AG04449 (cell line): ENCODE measurements at places on chromosomes 11 and 22.

GRCh38 chr11:57566905-57567514 lies 462 bp downstream of the UBE2L6 start:
- no peak for DNase-seq

DNA sequence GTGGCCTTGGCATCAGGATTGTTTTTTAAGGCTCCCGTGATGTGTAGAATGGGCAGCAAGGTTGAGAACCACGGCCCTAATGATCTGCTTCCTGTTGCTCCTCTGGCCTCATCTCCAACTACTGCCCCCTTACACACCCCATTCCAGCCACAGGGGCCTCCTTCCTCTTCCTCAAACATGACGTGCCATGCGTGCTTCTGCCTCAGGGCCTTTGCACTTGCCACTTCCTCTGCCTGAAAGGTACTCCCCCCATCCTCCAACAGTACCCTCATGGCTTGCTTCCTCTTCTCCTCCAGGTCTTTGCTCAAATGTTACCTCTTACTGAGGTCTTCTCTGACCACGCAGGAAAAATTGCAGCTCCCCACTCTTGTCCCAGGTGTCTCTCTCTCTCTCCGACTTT lies 93.9 kb upstream of the CSNK2A3 start:
- no peak for DNase-seq

- DNase-seq: no peak
Measured at GRCh38 chr11:83785942-83786341, 499.8 kb upstream of the CCDC90B start.

DNA sequence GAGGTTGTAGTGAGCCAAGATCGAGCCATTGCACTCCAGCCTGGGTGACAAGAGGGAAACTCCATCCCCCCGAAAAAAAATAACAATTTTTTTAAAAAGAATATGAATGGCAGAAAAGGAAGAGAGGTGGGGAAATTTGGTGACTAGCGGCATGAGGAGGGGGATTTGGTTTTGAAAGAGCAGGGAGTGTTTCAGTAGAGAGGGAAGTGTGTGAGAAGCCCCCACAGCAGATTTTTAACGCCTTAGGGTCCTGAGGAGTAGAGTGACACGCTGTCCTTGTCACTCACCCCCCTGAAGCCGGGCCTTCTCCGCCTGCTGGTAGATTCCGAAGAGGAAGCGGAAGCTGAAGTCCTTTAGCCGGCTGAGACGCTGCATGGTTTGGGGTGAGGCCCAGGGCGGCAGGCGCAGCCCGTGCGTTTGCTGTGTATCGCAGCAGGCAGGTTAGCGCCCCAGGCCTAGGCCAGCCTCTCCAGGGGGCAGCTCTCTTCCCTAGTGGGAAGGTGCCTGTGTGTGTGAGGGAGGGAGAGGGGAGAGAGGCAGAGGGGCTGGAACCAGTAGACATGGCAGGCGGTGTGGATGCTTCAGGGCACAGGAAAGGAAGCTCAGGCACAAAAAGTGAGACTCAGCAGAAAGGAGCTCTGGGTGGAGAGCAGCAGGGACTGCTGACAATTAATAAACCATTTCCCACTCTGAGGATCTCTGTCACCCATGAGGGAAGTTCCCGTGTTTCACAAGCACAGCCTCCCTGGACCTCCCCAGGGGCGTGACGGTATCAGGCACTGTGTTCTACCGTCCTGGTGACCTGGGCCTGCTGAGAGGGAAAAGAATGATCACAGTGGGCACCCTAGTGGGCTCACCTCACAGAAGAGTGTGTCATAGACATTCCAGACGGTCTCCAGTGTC lies 3.9 kb downstream of the ACP2 start:
- DNase-seq: no peak

- DNase-seq: no peak
Measured at GRCh38 chr11:108662700-108663099, 2.2 kb upstream of the DDX10 start.

GRCh38 chr11:12397931-12398334 lies 20.6 kb downstream of the PARVA start:
- DNase-seq: peak; percentile 92

DNA sequence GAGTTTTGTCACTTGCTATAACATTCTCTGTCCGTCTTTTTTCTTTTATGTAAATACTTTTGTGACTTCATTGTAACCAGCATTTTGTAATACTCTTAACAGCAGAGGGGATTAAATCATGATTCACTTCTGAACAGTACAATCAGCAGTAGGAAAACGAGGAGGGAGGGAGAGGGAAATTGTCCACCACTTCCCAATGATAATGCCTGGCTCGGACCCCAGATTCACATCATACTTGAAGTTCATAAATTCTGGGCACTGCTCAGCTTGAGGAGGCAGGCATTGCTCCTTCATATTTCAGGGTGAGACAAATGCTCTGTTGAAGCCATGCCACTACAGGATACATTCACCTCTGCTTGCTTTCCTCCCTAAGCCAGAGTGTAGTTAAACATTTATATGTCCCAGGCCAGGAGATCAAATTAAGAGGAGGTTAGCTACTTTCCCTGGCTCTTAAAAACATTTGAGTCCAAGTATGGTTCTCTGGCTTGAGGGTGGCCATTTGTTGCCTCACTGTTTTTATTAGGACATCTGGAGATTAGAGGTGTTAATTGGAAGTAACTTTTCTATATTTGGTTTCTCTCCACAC lies 129.0 kb upstream of the LDLRAD3 start:
- DNase-seq: no peak

DNA sequence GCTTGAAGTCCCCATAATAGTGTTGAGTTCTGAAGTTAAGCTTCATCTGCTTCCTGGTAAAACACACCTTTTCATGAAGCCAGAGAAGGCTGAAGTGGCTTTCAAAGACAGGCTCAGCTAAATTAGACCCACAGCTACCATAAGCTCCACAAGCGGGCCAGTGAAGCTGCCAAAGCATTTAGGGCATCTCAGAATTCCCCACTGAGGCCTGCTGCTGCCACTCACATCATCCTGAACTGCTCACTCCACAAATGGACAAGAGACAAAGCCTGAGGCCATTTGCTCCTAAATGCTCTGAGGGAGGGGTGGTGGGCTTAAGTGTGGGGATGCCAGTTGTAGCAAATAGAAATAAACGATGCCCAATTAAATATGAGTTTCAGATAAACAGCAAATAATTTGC lies 14.6 kb downstream of the CCDC83 start:
- DNase-seq: no peak
